ENCODE measurements at places on chromosomes 7 and 10. TPM values are rescaled to one million over a fixed set of nuclear protein-coding genes. Genes with fewer than 3 reads are reported as not detected.

TAS2R41 gene
- total RNA-seq, result not detected

ANKRD61 gene
- 0.35 TPM for total RNA-seq

PCGF5 gene
- total RNA-seq, result 33.5 TPM

GRCh38 chr7:93448176-93448575 is 126.3 kb downstream of the CALCR start:
- DNase-seq, result no peak

GRCh38 chr10:110851020-110851612 is 20.6 kb upstream of the PDCD4 start:
- peak; percentile 89 for DNase-seq

- DNase-seq, result peak; percentile 39
Measured at GRCh38 chr10:103545771-103546281, 52.3 kb downstream of the NEURL1 start.

DNA sequence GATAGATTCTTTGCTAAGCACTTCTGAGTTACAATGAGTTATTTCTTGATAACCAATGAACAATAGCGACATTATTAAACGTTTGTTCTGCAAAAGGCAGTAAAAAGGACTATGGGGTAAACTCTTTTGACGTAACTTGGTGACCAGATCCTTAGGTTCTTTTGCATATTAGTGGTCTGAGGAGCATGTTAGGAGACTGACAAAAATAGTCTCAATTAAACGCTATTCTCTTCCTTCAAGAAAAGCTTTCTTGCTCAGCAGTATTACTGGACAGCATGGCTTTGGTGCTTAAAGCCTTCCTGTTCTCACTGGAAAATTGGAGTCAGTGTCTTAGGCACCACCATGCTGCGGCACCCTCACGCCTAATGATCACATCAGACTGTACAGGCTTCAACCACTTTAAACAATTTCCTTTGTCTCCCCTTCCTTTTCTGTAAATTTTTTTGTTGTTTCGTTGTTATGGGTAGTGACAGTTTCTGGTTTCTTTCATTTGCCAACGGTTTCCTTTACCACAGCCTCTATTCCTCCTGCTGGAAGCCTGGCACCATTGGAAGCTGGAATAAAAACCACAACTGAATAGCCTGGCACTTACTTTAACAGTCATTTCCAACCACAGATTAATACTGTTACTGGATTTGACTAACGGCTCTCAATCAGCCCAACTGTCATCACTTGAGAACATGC is 49.2 kb upstream of the FAM133B start:
- peak; percentile 83 for DNase-seq

- DNase-seq, result no peak
Measured at GRCh38 chr7:158500651-158501052, 87.0 kb downstream of the PTPRN2 start.

DNA sequence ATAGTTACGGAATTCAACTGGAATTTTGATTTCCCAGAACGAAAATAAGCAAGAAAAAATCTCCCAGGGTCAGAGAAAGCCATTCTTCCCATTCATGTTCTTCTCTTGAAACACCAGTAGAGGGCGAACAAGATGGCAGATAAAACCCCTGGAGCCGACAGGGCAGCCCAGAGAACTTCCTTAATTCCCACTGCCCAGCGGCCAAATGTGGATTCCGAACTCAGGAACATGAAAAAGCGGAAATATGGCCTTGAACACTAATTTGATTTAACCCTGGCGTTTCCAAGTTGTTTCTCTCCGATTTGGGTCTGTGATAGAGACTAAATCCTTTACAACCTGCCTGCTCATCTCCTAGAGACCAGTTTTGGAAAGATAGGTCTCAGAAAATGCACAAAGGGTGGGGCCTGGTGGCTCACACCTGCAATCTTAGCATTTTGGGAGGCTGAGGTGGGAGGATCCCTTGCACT is 100.7 kb upstream of the WAC start:
- DNase-seq, result peak; percentile 75

DNA sequence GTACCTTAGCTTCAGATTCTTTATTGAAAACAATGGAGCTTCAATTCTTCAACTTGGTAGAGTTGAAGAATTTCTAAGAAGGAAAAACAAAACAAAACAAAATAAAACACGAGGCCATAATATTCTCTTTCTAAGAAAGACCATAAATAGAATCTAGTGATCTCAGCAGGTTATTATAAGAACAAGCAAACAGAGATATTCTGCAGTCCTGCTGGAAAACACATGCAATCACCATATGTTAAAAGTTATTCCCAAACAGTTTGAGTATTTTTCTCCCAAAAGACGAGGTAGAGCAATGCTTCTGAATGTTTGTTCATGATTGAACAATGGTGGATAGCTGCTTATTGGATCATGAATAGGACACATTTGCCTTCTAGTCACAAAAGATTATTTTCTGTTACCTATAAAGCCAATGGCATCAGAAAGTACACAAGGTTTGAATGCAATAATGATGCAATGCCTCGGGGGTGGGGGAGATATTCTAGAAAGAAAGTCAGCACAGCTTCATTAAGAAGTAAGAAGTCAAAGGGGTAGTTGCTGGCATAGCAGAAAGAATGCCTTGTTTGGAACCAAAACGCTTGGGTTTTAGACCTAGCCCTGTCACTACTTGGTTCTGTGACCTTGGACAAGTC is 59.3 kb downstream of the CREB3L2 start:
- no peak for DNase-seq

DNA sequence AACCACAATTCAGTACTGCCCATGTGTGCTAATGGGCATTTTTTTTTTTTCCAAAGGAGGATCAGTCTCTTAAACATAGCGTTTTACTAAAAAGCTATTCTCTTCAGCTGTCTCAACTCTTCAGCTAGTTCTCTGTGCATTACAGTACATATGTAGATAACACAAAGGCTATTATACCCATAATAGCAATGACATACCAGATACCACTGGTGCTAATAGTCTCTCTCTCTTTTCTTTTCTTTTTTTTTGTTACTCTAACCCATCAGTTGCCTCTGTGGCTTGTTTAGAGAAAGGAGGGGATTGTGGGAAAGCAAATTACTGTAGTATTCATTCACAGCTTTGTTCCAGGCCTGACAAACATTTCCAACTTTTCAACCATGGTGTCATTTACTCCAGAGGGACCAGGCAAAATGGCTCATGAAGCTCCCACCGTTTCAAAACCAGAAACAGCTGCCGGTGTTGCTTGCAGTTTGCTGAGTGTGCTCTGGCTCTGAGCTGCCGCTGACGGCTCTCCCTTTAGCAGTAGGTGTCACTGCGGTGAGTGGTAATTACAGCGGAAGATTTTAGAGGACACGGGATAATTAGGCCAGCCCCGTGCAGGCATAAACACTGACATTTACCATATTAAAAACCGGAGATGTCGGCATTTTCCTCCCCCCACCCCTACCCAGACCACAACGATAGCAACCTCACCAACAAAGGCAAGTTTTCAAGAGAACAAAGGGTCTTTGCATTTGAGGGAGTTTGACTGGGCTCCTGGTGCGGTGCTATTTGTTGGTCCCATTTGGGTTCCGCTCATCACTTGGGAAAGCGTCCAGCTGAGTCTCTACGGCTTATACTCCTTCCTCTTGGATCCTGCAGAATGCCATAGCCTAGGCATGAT is 1005.5 kb downstream of the KCNMA1 start:
- peak; percentile 70 for DNase-seq
